ENCODE measurements at places on chromosomes 1 and 21.

DNA sequence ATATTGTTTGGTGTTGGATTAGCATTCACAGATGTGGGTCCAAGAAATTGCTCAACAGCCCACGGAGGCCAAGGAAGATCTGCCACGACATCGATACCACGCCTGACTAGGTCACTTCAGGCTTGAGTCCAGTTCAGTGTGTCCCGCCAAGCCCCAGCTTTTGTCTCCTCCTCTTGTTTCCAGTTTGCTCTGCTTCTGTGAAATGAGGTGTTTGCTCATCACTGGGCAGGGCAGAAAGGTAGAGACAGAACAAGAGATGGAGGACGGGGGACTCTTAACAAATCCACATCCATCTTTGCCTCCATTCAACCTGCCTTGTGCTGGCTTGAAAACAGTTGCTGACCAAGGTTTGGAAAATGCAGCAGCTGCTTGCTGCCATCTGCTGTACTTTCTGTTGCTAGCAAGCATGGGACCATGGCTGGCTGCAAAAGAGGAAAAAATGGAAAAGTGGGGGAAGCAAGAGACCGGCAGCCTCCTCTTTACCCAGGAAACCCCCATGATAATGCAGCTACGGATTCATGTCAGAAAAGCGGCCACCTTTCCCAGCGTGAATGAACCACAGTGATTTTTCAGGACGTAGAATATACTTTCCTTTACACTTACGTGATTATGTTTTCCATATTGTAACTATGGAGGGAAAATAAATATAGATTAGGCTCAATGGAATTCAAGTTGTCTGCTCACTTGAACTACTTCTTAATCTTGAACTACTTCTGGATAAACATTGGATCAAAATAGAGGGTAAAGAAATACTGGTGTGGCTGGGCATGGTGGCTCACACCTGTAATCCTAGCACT, 80.2 kb upstream of the GREM2 start:
- DNase-seq, result no peak

DNA sequence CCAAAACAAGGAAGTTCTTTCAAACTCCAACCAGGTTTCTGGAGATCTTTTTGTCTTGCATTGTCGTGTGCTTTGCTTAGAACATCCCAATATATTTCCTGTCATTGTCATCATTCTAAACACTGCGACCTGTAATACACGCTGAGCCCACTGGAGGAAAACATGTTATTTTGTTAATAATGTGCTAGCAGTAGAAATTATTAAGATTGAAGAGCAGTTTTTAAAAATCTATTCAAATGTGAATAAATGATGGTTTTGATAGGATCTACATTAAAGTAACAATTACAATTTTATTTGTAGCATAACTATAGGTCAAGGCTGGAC, 268.5 kb downstream of the PTPRC start:
- DNase-seq, result no peak

GRCh38 chr1:46497020-46497419, 7.4 kb downstream of the DMBX1 start:
- DNase-seq, result no peak

DNA sequence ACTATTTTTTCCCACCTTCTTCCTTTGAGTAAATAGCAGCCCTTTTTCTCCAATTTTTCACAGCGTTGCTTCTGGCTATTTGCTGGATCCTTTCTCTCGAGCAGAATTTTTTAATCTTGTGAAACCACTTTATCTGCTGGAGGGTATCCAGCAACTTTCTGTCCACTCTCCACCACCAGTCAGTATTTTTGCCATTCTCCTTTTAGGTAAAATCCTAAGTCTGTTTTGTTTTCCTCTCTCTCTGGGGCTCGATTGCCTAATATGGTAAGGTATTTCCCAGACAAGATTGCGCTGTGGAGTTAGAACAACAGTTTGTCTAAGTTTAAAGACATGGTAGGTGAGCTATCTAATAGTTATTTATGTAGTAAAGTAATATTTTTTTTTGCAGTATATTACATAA, 156.9 kb downstream of the PPP1R12B start:
- no peak for DNase-seq

DNA sequence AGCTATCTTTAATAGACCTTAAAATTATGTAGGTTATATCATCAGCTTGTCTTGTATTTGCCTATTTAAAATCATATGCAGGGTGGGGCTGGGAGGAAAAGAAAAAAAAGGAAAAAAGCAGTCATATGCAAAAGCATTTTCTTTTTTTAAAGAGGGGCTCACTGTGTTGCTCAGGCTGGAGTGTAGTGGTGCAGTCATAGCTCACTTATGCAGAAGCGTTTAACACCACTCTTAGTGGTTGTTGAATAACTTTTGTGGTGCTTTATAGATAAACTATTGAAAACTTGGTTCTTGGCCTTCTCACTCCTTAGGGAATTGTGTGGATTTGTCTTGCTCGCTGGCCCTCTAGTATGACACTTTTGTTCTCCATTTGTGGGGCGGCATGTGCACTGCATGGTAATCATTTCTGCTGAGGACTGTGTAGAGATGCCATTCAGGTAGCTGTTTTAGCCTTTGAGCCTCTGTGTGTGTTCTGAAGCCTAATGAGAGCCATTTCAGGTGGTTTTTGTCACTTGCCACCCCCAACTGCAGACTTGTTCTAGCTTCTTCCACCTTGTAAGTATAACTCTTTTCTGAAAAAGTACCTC, 77.8 kb downstream of the KIF1B start:
- no peak for DNase-seq

GRCh38 chr1:115437196-115437595, 99.1 kb upstream of the NGF start:
- no peak for DNase-seq

- no peak for DNase-seq
These were observed 8.9 kb upstream of the CELSR2 start for GRCh38 chr1:109240158-109241152.

- no peak for DNase-seq
These were observed 2.3 kb downstream of the ZMYM4 start for GRCh38 chr1:35270836-35271235.

DNA sequence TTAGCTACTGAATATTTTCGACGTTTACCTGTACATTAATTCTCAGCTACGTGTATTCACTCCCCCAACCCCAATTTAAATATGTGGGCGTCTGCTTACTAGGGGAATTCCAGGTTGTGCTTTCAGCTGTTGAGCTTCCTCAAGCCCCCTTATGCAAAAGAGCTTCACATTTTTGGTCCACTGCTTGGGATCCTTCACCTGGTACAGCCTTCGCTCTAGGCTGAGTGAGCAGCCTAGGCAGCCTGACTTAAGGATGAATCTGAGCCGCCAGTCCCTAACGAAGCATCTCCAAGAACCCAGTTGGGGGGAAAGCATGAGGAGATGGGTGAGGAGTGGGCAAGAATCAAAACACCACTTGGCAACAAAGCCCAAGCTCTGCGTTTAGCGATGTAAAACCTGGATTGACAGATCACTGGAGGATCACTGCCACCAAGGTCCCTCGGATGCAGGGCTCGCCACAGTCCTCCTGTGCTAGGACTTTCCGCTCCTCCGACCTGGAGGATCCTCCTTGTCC, 674 bp downstream of the BCL10 start:
- no peak for DNase-seq

DNA sequence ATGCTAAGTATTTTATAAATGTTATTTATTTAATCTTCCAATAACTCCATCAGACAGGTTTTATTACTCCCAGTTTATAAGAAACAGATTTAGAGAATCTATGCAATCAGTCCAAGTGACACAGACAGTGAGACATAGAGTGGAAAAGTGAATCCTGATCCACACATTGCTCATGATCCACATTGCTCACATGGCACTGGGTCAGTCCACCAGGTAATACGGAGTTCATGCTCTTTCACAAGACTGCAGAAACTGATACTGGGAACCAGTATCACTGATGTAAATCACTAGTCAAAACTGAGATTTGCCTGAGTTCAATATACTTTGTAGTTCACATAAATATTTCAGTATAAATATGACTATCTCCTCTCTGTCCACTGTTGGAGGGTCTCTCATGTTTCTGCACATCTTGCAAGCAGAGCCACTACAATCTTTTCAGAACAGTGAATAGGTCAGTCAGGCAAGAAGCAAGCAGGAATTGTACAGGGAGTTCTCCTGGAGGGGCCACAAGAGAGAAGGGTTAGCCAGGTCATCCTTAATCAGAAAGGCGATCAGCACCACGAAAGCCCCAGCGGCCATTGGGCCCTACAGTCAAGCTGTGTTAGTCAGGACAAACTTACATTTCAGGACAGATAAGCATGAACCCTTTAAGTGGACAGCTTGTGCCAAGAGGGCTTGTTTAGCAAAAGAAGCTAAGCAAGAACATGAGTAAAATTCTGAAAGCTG, 275.4 kb upstream of the NR5A2 start:
- DNase-seq, result no peak

DNA sequence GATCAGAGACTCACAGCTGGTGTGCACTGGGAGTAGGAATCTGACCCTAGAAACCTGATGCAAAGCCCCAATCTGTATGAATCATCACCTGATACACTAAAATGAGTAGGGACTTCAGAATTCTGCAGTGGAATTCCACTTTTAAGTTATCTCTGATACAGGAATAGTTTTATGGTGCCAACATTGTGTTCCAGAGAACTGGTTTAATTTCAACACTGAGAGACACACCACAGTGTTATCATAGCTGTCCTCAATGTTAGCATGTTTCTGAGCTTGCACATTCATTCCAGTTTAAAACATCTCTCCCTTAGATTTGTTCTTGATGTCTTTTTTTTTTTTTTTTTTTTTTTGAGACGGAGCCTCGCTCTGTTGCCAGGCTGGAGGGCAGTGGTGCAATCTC, 7.1 kb downstream of the UTS2 start:
- no peak for DNase-seq

DNA sequence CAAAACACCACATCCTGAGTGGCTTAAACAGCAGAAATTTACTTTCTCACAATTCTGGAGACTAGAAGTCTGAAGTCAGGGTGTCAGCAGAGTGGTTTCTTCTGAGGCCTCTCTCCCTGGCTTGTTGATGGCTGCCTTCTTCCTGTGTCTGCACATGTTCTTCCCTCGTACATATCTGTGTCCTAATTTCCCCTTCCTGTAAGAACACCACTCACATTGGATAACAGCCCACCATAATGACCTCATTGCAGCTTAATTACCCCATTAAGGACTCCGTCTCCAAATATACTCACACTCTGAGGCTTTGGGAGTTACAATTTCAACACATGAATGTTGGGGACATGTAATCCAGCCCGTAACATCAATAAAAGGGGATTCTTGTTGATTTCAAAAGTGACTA, 23.4 kb downstream of the C8A start:
- DNase-seq, result no peak

DNA sequence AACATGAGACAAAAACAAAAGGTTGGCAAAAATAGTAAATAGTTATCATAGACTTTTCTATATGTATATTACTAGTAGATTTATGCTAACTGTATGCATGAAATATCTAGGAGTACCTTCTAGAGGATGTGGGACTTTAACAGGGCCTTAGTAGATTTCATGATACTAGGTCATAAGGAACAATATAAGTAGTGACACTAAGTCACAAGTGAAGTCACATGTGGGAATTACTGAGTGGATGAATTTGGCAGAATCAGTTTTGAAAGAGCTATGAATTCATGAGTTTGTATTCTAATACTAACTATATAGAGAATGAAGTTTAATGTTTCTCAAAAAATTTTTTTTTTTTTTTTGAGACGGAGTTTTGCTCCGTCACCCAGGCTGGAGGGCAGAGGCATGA, 53.1 kb upstream of the GPR25 start:
- DNase-seq, result no peak

DNA sequence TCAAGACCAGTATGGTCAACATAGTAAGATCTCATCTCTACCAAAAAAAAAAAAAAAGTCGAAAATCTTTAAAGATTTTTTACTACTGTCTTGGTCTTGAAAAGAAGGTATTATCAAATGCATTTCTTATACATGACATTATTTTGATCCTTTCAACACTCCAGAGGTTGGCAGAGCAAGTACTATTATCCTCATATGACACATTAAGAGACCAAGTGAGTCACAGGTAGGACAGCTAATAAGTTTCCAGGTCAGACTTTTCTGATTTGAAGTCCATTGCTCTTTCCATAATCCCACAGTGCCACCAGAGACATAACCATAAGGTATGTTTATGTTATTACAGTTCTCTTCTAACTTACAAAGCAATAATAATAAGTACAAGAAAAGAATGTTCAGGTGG, 15.2 kb downstream of the DBT start:
- no peak for DNase-seq

GRCh38 chr1:239558559-239558958, 172.2 kb downstream of the CHRM3 start:
- DNase-seq, result no peak

GRCh38 chr1:53600001-53600400, 139.0 kb downstream of the GLIS1 start:
- no peak for DNase-seq

DNA sequence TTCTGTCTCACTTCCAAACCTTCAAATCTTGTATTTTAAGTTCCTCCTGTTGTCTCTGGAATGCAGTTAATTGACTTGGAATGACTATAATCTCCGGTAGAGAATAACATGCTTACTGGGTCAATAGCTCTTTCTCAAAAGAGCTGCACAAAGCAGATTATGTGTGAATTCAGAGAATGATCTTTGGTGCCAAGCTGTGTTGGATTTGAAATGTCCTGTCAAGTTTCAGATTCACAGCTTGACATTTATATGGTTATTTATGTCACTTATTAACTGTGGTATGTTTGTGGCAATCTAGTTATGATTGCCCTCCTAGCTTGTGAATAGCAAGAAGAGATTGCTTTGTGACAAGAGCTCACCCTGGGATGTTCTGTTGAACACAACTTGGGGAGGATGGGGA, 128.3 kb upstream of the KCNE2 start:
- DNase-seq, result no peak

DNA sequence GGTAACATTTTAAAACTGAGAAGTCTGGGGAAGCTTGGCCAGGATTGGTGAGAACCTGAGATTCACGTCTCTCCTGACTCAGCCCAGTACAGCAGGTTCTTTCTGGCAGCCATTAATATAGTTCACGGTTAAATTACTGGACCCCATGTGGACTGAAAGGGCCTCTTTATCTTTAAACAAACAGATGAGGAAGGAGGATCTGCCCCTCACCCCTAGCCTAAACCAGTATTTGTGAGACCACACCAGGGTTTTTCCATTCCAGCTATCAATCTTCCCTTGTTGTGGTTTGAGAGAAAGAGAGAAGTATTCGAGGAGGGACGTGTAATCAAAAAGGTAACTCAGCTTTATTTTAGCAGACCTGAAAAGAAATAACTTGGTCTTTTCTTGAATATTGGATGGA, 137.1 kb downstream of the PROX1 start:
- DNase-seq, result no peak

DNA sequence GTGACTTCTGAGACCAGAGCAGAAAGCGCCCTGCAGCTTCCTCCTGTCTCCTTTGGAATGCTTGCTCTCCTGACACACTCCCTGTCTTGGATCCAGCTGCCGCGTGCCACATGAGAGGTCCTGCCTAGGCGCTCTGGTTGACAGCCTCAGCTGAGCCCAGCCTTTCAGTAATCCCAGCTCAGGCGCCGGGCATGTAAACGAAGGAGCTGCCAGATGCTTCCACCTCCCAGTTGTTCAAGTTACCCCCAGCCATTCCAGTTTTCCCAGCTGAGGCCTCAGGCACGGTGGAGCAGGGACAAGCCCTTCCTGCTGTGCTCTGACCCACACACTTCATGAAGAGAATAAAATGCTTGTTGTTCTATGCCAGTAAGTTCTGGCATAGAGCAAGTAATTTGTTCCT, 14.3 kb upstream of the CD34 start:
- DNase-seq, result no peak

GRCh38 chr1:188027613-188028012, 1198.9 kb downstream of the PLA2G4A start:
- DNase-seq, result no peak
